Activated gamma-delta T cell (primary cell): ENCODE measurements at places on chromosomes 6 and 20.

DNA sequence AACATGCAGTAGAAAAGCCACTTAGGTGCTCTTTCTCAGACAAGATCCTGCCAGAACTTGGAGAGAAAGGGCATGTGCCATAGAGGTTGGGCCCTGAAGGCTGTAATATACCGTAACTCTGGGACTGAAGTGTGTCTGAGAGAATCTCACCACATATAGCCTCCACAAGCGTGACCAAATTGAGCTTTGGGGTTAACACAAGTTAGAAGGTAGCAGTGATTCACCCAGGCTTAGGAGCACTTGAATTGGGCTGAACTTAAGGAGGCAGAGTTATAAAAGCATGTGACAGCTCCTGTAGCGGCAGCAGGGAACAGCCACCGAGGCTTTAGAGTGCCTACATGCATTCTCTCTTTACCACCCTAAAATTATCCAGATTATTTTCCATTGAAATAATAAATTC is 361.6 kb downstream of the PHF3 start:
- no peak for DNase-seq

GRCh38 chr6:163888030-163888819 is 473.7 kb downstream of the QKI start:
- DNase-seq = no peak

DNA sequence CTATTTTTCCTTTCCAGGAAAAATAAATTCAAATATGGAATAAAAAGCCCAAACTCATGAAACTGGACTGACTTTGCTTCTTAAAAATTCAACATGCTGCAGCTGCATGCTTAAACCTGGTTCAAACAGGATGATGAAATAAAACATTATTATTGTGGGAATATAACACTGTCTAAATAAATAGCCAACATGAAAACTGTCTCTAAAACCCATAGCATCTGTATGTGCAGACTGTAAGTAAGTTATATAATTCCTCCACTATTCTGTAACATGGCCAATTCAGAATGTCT is 30.4 kb upstream of the AHI1 start:
- DNase-seq = no peak

DNA sequence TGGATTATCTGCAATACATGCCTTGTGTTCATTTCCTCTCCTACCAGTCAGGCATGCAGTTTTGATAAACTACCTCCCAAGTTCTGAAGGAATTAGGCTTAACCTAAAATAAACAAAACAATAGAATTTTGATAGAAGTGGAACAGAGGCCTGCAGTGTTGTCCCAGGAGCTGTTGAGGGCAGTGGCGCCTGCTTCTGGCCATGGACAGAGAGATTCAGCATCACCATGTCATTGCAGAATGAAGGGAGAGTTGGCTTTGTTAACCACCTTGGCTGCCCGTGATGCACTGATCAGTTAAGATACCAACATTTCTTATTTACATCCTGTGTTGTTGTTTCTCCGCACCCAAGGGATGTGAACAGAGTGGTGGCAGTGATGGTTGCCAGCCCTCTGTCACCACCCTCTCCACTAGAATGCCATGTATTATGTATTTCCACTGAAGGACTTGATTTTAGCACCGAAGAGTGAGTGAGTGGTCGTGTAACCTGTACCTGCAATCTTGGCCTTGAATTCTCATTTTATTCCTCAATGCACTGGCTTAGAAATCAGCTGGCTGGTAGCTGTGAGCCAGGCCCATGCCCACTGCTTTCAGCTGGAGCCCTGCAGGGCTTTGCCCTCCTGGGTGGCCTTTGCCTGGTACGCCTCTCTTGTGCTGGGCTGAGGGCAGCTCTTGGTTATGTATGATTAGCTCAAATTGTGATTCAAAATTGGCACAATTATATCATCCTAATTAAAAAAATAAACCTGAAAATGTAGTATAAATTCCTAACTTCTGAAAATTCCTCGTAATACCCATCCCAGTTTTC is 56.5 kb downstream of the SHLD1 start:
- DNase-seq = no peak

GRCh38 chr6:35243386-35243958 is 16.1 kb upstream of the ZNF76 start:
- no peak for DNase-seq

DNA sequence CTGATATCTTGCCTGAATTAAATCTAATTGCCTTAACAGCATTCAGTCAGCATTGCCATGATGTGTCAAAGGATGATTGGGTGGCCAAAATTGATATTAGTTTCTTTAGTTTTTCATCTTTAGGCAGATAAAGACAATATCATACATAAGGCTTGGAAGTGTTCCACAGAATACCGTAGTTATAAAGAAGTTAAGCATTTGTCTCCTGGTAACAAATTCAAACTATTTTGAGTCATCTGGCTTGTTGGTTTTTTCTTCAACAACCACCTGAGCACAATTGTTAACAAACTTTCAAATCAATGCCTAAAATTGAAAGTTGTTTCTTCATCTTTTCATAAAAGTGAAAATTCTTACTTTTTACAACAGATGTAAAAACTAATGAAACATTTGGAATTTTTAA is 47.5 kb upstream of the ADGRF5 start:
- DNase-seq = no peak

DNA sequence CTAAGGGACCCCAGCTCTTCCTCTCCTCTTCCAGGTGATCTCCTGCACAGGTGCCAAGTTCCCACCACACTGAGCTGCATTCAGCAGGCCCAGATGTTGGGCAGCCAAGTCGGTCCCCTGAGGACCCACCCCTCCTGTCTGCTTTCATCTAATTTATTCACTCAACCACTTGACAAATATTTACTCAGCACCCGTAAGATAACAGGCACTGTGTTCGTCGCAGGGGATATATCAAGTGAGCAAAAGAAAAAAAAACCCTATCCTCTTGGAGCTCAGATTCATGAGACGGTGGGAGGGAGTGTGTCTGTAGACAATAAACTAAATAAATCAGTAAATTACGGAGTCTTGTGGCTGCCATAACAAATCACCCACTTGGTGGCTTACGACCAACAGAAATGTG is 143.6 kb downstream of the MRPL14 start:
- DNase-seq = no peak

- no peak for DNase-seq
Measured at GRCh38 chr6:33845031-33845745, 41.4 kb upstream of the MLN start.

DNA sequence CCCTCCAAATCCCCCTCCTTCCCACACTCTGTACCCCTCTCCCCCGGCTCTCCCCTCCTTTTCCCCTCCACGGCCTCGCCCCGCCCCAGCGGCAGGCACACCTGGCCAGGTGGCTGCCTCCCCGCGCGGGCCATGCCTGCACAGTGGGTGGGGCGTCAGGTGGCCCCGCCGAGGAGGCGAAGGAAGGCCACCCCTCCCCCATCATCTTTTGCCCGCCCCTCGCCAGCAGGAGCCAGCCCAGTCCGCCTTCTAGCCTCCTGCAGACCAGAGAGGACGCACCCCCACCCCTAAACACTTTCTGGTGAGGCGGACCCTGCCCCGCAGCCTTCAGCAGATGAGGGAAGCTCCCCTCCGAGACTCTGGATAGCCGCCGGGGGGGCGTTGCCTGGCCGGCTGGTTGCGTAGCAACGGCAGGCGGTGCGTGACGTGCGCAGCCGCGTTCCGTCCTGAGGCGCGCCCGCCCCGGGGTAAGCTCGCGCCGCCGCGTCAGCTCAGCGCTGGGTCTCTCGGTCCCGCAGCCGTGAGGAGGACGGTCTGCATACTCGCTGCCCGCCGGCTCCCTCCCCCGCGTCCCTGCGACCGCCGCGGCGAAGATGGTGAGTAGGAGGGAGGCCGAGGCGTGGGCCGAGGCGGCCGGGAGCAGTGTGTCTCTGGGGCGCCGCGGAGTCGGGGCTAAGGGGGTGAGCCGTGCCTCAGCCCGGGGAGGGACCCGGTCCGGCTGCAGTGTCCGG is at the start of gene DSTN:
TSS of gene DSTN (plus strand) at position 460 of the 731 bp plus-strand sequence. CDS start at position 594, 134 bp downstream.
- peak; percentile 83 for DNase-seq

DNA sequence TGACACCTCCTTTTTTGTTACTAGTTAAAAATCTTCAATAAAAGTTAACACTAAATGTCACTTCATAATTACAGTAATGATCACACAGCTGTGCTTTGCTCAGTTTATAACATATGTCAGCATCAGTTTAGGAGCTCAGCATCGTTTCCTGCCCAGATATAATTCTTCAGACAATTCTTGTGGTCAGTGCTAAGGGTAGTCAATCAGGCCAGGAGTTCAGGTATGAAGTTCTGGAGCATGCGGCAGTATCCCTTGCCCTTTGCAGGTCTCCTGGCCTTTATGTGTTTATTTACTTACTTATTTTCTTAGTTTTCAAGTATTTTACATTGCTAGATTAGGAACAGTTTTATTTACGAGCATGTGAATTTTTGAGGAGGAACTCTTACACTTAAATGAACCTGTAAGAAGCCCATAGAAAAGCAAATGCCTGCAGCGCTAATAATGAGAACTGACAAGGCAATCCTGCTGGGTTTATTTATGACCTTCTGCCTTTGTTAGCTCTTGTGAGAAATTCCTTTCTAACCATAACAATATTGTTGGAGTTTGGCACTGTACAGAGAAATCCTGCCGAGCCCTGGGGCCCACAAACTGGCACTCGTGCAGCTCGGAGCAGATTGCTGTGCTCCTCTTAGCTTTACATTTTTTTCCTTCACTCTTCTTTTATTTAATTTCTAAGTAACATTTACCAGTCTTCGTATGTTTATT is 252.8 kb downstream of the TMEM242 start:
- no peak for DNase-seq

GRCh38 chr6:24228123-24228522 is 102.1 kb downstream of the NRSN1 start:
- DNase-seq = no peak

DNA sequence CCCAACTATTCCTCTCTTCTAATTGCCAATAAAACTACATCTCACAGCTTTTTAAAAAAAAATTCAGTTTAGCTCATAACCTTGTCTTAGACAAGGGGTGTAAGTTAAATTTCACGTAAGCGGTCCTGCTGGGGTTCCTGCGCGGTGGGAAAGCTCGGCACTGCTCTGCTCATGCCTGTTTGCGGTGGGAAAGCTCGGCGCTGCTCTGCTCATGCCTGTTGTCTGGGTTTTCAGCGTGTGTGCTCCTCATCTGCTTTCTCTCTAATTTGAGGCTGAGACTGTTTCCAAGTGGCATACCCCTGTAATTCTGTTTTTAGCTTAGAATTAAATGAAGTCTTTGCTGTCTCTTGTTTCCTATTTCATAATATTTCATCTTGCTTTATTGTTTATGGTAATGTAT is 18.6 kb downstream of the ARID1B start:
- DNase-seq = no peak

GRCh38 chr6:75145976-75146375 is 59.9 kb downstream of the COL12A1 start:
- DNase-seq = no peak

DNA sequence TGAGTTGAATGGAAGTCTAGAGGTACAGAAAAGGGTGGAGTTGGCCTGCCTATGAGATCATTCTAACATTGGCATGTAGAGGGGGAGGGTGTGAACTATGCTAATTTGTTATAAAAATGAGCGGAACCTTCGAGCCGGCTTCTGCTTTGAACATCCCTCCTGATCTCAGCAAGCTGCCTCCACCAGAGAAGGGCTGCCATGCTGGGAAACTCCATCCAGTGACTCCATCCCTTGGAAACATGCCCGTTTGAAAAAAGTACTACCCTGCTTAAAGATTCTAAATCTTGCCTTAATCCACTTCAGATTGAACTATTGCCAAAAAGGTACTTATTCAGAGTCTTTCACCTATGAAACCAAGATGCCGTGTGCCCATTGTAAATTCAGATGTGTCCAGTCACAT is 43.6 kb upstream of the TMEM170B start:
- no peak for DNase-seq

DNA sequence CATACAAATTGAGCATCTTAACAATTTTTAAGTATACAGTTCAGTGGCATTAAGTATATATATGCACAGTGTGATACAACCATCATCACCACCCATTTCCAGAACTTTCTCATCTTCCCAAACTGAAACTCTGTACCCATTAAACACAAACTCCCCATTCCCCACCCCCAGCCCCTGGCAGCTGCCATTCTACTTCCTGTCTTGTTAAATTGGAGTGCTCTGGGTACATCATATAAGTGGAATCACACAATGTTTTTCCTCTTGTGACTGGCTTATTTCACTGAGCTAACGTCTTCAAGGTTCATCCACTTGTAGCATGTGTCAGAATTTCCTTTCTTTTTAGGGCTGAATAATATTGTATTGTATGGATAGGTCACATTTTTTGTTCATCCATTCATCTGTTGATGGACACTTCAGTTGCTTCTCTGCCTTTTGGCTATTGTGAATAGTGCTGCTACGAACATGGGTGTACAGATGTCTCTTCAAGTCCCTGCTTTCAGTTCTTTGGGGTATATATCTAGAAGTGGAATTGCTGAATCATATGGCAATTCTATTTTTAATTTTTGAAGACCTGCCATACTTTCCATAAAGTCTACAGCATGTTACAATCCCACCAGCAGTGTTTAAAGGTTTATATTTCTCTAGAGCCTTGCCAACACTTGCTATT is 19.6 kb upstream of the RREB1 start:
- DNase-seq = no peak

GRCh38 chr6:148892247-148892646 is 145.4 kb downstream of the UST start:
- DNase-seq = no peak

DNA sequence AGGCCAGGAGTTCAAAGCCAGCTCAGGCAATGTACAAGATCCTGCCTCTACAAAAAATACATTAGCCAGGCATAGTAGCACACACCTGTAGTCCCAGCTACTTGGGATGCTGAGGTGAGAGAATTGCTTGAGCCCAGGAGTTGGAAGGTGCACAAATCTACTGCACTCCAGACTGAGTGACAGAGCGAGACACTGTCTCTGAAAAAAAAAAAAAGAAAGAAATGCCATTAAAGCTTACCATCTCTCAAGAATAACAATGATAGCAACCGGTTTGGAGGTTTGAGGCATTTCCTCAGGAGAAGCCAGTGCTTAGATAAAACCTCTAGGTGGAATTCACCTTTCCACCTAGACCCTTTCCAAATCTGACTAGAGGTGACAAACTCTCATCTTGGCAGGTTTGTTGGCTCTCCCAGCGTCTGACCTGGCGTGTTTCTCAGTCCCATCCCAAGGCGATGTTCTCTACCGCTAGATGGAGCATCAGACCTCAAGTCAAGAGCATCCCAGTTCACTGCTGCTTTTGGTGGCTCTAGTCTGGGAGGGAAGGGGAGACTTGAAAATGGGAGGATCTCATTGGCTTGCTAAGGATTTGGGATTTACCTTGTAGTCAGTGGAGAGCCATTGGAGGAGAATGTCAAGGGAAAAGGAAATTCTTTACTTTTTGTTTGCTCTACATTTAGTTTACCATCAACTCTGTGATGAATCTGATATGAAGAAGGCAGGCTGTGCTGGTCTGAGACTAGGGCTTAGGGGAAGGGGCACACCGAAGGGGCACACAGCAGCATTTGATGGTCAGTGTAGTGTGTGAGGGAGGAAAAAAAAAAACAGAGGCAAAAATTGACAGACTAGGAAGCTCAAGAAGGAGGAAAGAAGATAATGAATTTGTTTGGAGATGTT is 67.9 kb downstream of the NCOA7 start:
- DNase-seq = no peak

DNA sequence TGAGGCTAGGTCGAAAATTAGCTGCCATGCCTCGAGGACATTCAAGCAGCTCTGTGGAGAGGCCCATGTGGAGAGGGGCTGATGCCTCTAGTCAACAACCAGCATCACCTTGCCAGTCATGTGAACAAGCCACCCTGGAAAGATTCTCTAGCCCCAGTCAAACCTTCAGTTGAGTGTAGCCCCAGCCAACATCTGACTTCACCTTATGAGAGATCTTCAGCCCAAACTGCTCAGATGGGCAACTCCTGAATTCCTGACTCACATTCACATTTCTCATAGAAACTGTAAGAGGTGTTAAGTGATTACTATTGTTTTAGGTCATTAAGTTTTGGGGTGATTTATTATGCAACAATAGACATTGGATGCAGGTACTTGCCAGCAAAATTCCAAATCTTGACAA is 44.9 kb downstream of the GJA10 start:
- no peak for DNase-seq
